ENCODE measurements at places on chromosomes 2 and 18. TPM values are rescaled to one million over a fixed set of nuclear protein-coding genes. Genes with fewer than 3 reads are reported as not detected.

Gene TMEM200C
- 8.3 TPM for total RNA-seq

Gene IL36RN
- total RNA-seq, result not detected

Gene ANKRD53
- 0.39 TPM for total RNA-seq

Gene CAPN14
- total RNA-seq, result 0.08 TPM

Gene CCDC102B
- 0.78 TPM for total RNA-seq

Gene TNFRSF11A
- total RNA-seq, result 10.6 TPM

Gene IMMT
- 105 TPM for total RNA-seq

Gene GRHL1
- 3.6 TPM for total RNA-seq

DNA sequence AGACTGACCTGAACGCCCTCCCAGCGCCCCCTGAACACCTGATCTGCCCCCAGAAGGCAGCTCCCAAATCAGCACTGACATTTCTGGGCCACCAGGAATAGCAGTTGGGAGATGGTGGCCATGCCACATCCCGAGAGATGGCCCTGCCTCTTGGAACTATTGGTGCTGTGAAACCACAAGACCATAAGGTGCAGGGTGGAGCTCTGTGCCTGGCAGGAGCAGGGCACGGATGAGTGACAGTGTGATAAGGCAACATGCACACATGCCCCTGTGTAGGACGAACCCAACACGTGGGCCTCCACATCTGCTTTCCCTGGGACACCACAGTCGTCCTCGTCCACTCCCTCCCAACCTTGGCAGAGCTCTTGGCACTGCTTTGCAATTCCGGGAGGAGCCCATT is 26.9 kb downstream of the ANO7 start:
- no peak overlapping the region for H3K4me3 ChIP-seq
- no peaks in the 10 kb centered on the region for H3K27me3 ChIP-seq

GRCh38 chr2:192148620-192149321 is 46.0 kb downstream of the TMEFF2 start:
- H3K36me3 ChIP-seq, result no peaks in the 10 kb centered on the region
- H3K27ac ChIP-seq, result no peak overlapping the region
- no peaks in the 10 kb centered on the region for H3K4me1 ChIP-seq
- no peak for DNase-seq
- H3K27me3 ChIP-seq, result no peaks in the 10 kb centered on the region
- no peak overlapping the region for H3K4me3 ChIP-seq

- peaks cover 18% of the 10 kb centered on the region for H3K4me1 ChIP-seq
- no peak overlapping the region for H3K4me3 ChIP-seq
- no peak overlapping the region for H3K27ac ChIP-seq
- no peak for DNase-seq
- H3K27me3 ChIP-seq, result no peaks in the 10 kb centered on the region
- H3K36me3 ChIP-seq, result no peaks in the 10 kb centered on the region
Observed at GRCh38 chr2:98487806-98488189, 43.1 kb downstream of the INPP4A start.

DNA sequence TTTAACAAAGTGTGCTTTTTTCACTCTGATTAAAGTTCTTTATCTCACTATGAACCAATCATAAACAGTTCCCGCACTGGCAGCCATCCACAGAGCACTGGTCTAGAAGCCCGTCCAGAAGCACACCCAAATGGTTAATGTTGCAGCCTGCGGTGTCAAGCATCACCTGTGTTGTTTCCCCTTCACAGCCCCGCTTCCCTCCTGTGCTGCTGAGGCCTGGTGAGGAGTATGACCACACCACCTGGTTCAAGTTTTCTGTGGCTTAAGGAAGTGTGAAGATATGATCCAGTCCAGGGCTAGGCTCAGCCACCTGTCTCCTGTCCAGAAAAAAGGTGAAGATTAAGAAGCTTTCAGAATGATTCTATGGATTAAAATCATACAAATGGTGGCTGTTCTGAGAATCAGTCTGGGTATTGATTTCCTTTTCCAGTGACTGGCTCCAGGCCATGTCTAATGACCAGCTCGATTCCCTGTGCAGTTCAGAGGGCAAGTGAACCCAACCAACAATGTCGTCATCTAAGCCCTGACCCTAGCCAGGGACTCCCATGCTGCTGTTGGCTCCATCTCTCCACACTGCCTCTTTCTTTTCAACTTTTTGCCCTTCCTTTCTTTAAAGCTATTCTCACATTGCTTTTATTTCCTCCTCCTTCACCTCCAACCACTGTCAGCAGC is 17.7 kb downstream of the SRSF7 start:
- peaks cover 3% of the 10 kb centered on the region for H3K4me1 ChIP-seq
- H3K27me3 ChIP-seq, result no peaks in the 10 kb centered on the region
- H3K4me3 ChIP-seq, result no peak overlapping the region
- no peaks in the 10 kb centered on the region for H3K36me3 ChIP-seq
- no peak for DNase-seq

DNA sequence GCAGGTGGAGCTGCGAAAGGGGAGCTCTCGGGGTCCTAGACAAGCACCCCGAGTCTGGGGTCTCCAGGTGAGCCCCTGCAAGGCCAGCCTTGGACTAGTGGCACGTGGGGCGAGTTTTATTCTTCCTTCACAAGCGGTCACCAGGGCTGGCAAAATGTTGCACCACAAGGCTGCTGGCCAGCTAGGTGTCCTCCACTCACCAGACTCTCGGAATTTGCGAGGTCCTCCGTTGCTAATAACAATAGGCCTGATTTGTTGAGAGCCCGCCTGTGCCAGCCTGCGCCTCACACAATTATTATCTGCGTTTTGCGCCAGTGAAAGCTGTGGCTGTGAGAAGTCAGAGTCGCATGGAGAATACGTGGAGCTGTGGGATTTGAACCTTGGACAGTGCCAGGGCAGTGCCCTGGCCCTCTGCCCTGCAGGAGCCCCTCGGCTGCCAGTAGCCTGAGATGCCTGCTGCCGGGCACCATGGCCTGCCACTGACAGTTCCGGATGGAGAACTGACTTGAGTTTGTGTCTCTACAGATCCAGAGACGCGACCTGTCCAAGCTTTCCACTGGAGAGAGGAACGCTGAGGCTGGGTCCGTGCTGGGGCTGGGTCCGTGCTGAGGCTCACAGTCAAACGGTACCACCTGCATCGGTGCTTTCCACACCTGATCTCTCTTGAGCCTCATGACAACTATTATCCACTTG is 77.6 kb upstream of the ODC1 start:
- DNase-seq, result no peak
- no peaks in the 10 kb centered on the region for H3K36me3 ChIP-seq
- no peak overlapping the region for H3K27ac ChIP-seq
- H3K27me3 ChIP-seq, result no peaks in the 10 kb centered on the region
- no peak overlapping the region for H3K4me3 ChIP-seq

- DNase-seq, result no peak
- H3K27ac ChIP-seq, result no peak overlapping the region
- no peaks in the 10 kb centered on the region for H3K27me3 ChIP-seq
- H3K36me3 ChIP-seq, result no peaks in the 10 kb centered on the region
Observed at GRCh38 chr2:33620-34019, 12.7 kb downstream of the FAM110C start.

- H3K27ac ChIP-seq, result no peak overlapping the region
- no peaks in the 10 kb centered on the region for H3K36me3 ChIP-seq
- no peaks in the 10 kb centered on the region for H3K27me3 ChIP-seq
- H3K4me3 ChIP-seq, result no peak overlapping the region
Observed at GRCh38 chr2:35463805-35464596, 891.6 kb upstream of the CRIM1 start.

DNA sequence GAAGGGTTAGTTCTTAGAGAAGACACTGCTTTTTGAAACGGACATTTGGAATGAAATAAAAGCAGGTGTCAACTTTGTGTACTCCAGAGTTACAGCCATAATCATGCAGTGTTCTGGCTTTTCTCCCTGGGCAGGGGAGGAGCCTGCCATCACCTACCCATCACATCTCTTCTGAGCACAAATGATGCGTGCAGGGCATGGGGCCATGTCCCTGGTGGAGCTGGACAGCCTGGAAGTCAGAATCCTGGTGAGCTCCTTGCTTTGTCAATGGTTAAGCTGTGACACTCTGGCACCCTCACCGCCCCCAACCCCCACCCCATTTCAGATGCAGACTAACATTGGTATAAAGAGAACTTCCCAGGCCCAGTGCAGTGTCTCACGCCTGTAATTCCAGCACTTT is 53.1 kb downstream of the PDCL3 start:
- no peaks in the 10 kb centered on the region for H3K36me3 ChIP-seq
- no peak for DNase-seq
- no peak overlapping the region for H3K4me3 ChIP-seq
- H3K27ac ChIP-seq, result no peak overlapping the region
- no peaks in the 10 kb centered on the region for H3K27me3 ChIP-seq
